ENCODE measurements at places on chromosomes 3 and 15. TPM values are rescaled to one million over a fixed set of nuclear protein-coding genes. Genes with fewer than 3 reads are reported as not detected.
A peak's percentile ranks its signal among the peaks of the same experiment; 100 is the strongest.

Gene FBXW12
- not detected for total RNA-seq

- DNase-seq: no peak
Observed at GRCh38 chr3:74267588-74268184, 346.8 kb downstream of the CNTN3 start.

- no peak for DNase-seq
Observed at GRCh38 chr15:45799508-45799907, 164.7 kb downstream of the SQOR start.

DNA sequence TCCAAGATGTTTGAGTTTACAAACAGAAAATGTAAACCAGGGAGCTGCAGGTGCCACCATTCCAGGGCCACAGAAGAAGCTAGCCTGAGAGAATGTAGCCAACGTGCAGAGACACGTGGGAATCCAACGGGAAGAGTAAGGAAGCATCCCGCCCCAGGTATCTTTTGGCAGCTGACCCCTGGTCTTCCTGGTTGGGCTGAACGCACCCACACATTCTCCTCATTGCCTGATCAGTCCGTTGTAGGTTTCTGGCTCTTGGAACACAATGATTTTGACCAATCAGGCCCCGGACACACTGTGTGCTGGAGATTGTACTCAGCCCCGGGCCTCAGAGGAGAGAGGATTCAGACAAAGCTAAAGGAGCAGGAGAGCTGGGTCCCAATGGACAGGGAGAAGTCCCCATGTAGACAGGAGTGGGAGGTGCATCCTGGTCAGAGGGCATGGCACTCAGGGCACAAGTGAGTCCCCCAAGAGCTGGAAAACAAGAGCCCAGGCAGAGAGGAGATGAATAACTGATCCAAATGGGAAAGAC is 102.3 kb downstream of the TPRA1 start:
- DNase-seq: peak; percentile 22

DNA sequence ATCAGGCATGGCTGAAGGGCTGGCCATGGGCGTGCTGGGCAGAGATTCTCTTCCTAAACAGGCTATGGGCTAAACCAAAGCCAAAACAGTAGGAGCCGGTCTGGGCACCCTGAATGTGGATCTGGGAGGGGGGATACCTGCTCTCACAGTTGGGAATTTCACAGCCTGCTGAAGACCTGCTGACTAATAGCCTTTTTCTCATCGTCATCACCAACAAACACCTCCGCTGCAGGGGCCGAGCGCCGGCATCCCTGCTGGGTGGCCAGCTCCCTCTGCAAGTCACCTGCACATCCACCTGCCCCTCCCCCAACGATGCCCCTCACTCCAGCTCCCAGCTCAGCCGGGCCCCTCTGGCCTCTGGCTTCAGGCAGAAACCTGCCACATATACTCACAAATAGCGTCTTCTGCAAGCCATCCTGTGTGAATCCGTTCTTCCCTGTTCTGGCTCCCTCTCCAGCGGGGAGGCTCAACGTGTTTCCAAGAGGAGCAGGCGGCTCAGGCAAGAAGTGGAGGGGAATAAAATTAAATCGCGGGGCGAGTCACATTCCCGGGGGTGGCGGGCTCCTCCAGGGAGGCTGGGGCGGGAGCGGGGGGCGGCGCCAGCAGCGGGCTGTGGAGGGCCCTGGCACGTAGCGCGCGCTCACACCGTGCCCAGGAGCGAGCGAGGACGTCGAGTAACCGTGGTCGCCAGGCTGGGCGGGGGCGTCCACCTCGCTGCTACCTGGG is 466 bp downstream of the IQSEC1 start:
- DNase-seq: no peak

Gene TMEM40
- total RNA-seq: not detected

- no peak for DNase-seq
Observed at GRCh38 chr3:85342915-85343314, 384.1 kb downstream of the CADM2 start.

Gene CHST14
- 15.8 TPM for total RNA-seq

DNA sequence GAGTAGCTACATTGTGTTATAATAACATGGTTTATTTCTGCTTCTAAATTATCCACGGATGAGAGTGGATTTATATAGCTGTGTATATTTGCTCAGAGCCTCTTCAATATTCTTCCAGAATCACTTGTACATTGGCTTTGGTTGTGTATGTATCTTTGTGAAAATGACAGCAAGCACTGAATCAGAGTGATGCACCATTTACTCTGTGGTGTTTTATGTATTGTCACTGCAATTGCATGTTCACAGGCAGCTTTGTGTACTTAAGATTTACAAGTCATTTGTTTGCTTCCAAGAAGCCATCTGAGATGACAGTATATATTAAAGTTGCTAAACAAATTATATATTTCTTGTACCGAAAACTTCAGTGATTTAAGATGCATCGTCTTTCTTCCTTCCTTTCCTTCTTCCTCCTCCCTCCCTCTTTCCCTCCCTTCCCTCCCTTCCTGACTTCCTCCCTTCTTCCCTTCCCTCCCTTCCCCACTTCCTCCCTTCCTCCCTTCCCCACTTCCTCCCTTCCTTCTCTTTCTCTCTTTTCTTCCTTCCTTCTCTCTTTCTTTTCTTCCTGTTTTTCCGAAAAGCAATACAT is 362.3 kb upstream of the GOLIM4 start:
- no peak for DNase-seq

Gene DPPA2
- total RNA-seq: not detected

DNA sequence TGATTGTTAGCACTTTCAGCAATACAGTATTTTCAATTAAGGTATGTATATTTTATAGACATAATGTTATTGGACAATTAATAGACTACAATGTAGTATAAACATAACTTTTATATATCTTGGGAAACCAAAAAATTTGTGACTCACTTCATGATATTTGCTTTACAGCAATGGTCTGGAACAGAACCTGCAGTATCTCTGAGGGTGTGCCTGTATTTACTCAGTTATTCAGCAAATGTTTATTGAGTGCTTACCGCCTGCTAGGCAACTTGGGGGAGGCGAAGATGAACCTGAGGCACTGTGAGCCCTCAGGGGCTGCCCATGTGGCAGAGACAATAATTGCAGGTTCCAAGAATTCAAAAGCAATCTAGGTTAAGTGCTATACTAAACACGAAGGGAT is 144.8 kb downstream of the GABRB3 start:
- no peak for DNase-seq

GRCh38 chr3:138939561-138940241 is 7.2 kb downstream of the FOXL2 start:
- DNase-seq: peak; percentile 75

GRCh38 chr3:8576841-8577571 is 67.6 kb downstream of the SSUH2 start:
- no peak for DNase-seq

GRCh38 chr15:98703126-98703685 is 54.9 kb downstream of the IGF1R start:
- no peak for DNase-seq

DNA sequence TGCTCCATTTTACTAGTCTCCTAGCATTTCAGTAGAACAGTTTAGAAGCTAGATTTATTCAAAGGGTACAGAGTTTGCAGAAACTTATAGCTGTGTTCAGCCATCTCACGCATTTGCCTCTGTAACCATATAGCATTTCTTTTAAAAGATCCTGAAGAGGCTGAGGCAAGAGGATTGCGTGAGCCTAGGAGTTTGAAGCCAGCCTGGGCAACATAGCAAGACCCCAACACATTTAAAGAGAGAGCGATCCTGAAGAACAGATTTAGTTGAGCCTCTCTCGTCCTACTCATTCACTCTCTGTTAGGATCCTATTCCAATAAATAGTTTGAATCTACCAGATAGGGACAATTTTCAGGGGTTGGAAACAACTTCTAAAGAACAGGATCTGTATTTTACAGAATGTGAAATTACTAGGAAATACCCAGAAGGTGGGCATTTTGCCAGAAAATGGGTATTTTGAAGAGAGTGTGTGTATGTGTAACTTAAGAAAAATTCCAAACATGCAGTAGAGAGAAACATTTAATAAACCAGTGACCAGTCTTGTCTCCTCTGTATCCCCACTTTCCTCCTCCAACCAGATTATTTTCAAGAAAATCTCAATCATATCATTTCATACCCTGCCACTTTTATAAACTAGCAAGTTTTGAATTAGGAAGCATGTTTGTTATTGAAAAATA is 4.5 kb downstream of the EIF3J start:
- no peak for DNase-seq

DNA sequence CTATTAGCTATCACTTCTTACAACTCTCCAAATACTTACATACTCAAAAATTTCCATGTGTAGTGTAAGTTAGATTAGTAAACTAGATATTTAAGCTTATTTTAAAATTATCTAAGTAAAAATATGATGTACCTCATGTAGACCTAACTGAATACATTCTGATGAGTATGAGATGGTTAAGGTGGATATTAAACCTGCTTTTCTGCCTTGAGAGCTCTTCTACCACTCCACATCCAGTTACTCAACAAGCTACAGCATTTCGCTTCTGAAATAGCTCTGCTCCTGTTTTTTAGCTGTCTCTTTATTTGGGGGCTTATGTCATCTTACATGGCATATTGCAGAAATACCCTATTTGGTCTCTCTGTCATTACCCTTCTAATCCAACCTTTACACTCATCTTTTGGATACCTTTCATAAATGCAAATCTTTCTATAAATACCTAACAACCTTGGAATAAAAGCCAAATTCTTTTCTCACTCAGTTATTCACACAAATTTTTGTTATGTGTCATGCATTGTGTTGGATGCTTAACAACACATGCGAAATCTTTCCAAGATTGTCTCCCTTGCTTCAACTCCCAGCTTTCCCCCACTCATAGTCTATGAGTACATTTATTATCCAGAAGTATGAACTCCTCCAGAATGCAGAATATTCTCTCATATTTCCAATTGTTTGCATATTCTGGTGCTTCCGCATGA is 92.0 kb downstream of the ALCAM start:
- no peak for DNase-seq

DNA sequence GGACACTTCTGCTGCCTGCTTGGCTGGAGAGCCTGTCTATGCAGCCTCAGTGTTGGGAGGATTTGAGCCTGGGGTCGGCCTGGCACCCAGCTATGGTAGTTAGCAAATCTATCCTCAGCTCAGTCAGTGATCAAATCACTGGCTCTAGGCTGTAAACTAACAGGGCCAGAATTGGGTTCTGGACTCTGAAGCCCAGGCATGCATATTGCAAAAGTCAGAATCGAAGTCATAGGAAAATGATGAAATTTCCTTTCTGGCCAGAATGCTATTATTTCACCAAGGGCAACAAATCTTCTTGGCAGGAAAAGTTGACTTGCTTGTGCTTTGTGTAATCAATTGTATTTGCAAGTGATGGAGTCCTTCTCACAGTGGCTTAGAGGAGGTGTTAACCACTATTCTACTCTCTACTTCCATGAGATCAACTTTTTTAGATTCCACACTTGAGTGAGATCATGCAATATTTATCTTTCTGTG is 482.6 kb upstream of the TPRG1 start:
- DNase-seq: no peak

GRCh38 chr15:69718916-69719315 is 266.3 kb downstream of the RPLP1 start:
- no peak for DNase-seq

DNA sequence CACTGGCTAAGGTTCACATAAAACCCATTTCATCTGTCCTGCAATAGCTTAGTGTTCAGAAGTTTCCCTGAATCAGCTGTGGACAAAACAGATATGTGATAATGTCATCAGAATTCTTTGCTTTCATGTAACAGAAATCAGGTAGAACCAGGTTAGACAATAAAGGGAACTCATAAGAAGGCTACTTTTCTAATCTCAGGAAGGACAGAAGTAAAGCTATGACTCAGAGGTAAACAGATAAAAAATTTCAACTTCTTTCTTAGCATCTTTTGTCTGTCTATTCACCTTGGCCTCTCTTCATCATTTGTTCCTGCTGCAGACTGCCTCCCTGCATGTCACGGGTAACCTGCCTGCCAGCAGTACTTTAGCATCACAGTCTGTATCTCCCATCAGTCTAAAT is 643.1 kb downstream of the MECOM start:
- no peak for DNase-seq

Gene GRAMD2A
- not detected for total RNA-seq

Gene KAT2B
- 31.7 TPM for total RNA-seq

Gene NR1I2
- 0.19 TPM for total RNA-seq

Gene TUBGCP5
- total RNA-seq: 16.6 TPM

GRCh38 chr3:16398648-16399047 is 114.9 kb downstream of the RFTN1 start:
- no peak for DNase-seq

- DNase-seq: no peak
Observed at GRCh38 chr3:101170062-101170771, 150.2 kb downstream of the IMPG2 start.

- no peak for DNase-seq
Observed at GRCh38 chr3:167051421-167051820, 328.7 kb downstream of the ZBBX start.

DNA sequence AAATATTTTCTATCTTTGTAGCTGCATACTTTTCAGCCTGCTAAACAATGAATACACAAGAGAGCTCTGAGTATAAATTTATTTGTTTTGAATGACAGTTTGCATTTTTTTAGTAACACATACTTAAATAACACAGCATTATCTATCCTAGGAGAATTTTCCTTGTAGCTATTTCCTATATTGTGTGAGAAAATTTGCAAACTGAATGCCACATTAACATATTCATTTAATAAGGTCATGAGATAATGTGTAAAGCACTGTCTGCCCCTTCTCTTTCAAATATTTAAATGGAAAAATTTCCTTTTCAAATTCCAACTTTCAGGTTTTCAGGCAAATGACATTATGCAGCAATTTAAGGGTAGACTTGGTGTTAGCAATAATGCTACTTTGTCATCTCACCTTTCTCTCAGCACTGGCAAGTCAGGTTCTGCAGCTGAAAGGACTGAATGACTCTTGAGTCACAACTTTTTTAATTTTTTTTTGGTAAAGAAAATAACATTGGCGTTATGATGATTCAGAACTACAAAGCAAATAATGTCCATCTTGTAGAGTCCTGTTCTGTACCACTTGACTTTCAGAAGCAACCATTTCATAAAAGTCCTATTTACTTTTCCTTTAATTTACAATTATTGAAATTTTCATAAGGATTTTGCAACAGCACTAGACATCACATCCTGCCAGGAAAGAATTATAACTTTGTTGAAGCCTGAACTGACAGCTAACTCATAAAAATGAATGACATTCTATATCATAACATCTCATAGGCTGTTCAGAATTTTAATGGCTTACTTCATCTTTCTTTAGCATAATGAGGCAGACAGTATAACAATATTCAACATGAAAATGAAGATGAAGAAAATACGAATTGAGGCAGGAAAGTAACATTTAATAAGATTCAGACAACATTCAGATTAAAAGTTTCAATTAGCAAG is 681.6 kb upstream of the SEMA6D start:
- no peak for DNase-seq

DNA sequence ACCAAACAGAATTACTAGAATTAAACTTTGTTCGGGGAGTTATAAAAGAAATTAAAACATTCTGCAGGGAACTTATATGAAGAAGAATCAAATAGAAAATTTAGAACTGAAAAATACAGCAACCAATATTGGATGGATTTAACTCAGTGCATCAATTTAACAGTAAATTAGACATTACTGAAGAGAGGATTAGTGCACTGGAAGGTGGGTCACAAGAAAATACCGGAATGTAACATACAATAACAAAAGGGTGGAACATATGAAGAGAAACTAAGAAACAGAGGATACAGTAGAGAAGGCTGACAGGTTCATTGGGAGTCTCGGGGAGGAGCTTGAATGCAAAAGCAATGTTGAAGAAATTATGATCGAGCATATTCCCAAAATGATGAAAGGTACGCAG is 56.3 kb downstream of the CDIN1 start:
- DNase-seq: no peak

Gene CYP8B1
- total RNA-seq: 0.10 TPM

GRCh38 chr3:38116471-38117162 is 20.3 kb downstream of the ACAA1 start:
- peak; percentile 78 for DNase-seq

GRCh38 chr3:186534113-186534669 is 10.0 kb downstream of the CRYGS start:
- no peak for DNase-seq

Gene TMIE
- total RNA-seq: 1.4 TPM
